ENCODE measurements at places on chromosomes 6 and 20.
A peak's percentile ranks its signal among the peaks of the same experiment; 100 is the strongest.

DNA sequence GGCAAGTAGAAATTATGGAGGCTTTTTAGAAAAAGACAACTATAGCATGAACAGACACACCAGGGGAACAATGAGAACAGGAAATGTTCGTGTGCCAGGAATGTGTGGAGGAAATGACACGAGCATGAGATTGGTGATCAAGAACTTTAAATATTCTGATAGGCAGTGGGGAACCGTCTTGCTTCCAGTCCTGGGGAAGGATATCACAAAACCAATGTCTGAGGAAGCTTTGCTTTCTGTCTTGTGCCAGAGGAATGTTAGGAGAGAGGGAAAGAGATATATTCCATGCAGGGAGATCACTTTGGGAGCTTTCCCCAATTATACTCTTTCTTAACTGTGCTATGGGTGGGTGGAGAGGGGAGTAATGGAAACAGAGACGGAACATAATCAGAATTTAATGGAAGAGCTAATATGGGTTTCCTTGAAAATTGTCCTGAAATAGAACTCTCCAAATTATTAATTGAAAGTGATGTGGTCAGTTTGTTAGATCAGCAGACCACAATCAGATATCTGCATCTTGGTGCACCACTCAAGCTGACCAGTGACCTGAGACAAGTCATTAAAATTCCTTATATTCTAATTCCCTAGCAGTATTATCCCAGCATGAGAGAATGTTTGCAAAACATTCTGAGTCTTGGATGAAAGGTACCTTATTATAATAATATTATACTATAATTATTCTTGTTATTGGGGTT is 178.2 kb downstream of the SOX4 start:
- DNase-seq: no peak

- no peak for DNase-seq
These were observed 258.8 kb downstream of the ARHGAP18 start for GRCh38 chr6:129451187-129451586.

DNA sequence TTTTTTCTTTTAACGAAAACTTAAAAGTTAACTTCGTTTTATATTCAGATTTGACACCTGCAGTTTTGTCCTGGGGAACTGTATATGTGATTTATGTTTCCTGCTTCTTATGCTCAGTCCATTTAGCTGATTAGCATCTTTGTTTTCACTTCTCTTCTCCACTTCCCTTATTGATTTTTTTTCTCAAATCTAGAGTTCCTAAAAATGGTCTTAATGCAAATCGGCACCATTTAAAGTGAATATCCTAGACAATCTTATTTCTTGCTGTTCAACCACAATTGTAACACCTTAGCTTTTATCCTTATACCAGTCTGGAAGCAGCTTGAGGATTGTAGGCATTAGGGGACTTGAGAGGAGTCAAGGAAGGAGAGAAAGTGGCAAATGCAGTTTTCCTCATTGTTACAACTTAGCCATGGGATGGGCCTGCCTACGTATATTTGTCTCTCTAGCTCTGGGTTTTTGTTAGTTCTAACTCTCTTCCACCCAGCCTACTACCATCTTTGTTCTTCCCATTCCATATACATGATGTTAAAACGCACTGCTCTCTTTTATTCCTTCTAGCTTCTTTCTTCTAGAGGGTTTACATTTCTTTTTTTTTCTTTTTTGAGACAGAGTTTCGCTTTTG is 8.5 kb downstream of the QRSL1 start:
- no peak for DNase-seq

GRCh38 chr6:140003217-140003616 is 628.8 kb upstream of the CITED2 start:
- DNase-seq: no peak

- no peak for DNase-seq
These were observed 30.1 kb upstream of the SCAF8 start for GRCh38 chr6:154703124-154703523.

GRCh38 chr6:11692451-11693376 is 85.9 kb downstream of the ADTRP start:
- DNase-seq: no peak

- no peak for DNase-seq
These were observed 117.4 kb downstream of the BTBD9 start for GRCh38 chr6:38522322-38522721.

DNA sequence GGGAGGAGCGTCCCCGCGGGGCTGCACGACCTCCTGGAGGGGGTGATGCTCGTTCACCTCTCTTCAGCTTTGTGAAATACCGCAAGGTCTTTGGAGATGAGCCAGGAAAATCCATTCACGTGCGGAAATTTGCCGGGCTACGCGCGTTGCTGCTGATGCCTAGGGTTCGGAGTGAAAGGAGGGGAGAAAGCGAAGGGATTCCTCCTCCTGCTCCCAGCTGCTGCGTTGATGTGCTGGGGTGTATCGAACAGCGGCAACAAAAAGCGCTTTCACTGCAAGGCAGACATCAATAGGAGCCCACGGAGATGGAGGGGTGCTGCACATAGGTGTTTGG is 391 bp upstream of the B3GAT2 start:
- no peak for DNase-seq

GRCh38 chr20:18624948-18625347 is 37.1 kb downstream of the DTD1 start:
- no peak for DNase-seq

GRCh38 chr20:56433880-56434255 is 21.8 kb downstream of the CASS4 start:
- peak; percentile 82 for DNase-seq

DNA sequence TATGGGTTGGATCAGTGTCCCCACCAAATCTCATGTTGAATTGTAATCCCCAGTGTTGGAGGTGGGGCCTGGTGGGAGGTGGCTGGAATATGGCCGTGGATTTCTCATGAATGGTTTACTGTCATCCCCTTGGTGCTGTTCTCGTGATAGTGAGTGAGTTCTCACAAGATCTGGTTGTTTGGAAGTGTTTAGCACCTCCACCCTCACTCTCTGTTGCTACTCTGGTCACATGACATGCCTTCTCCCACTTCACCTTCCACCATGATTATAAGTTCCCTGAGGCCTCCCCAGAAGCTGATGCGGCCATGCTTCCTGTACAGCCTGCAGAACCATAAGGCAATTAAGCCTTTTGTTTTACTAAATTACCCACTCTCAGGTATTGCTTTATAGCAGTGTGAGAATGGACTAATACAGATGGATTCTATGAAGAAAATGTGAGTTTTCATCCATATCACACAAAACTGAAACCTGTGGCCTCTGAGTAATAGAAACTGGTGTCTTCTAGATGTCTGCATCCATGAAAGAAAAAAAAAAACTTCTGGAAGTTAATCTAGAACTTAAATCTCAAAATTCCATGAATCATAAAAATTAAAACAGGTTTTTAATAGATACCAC is 39.3 kb downstream of the MBOAT1 start:
- no peak for DNase-seq

GRCh38 chr20:59939879-59940128 is 301 bp downstream of the PPP1R3D start:
- no peak for DNase-seq

- no peak for DNase-seq
These were observed 69.3 kb downstream of the FAM50B start for GRCh38 chr6:3918469-3918868.

GRCh38 chr6:25749837-25750236 is 4.7 kb upstream of the SLC17A4 start:
- no peak for DNase-seq

DNA sequence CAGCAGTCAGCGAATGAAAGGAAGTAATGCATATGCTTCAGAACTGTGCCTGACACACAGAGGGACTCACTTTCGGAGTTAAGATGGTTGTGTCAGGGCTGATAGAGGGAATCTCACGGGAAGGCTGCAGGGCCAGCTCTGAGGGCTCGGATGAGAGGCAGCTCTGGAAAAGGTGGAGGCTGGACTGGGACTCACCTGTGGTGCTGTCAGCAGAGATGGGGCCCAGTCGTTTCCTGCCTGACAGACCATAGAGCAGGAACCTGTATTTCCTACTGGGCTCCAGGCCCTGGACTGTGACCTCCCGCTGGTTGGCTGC is 9.3 kb downstream of the CYP21A2 start:
- no peak for DNase-seq

DNA sequence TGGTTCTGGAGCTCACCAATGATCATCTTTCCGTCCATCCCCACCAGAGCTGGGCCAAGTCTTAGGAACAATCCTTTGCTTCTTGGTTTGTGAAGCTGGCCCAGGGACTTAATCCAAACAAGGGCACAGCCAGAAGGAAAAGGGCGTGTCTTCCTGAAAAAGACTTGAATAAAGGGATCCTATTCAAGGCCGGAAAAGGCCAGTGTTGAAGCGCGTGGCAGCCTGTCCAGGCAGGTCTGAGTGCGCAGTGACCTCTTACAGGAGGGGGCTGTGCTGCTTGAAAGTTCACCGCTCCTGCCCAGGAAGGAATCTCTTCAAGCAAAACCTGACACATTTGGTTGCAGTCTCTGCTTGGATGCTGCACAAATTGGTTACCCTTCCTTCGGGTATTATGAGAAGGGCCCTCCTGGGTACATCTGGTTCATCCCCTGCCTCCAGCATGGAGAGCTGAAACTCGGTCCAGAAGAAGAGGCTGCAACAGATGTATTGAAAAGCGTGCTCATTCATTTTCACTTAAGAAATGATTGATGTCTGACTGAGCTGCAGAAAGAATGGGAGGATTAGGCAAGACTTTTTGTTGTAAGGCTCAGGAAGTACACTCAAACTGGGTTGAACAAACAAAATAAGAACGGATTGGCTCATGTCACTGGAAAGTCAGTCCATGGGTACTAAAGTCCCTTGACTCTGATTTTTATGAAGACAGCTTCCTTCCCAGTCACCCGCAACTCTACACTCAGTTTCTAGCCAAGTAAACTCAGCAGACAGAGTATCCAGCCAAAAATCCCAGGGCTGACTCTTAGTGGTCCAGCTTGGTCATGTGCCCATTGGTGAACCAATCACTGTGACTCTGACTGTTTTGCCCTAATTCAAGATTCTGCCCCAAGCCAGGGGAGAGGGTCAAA is 136.3 kb downstream of the TFAP2C start:
- no peak for DNase-seq

DNA sequence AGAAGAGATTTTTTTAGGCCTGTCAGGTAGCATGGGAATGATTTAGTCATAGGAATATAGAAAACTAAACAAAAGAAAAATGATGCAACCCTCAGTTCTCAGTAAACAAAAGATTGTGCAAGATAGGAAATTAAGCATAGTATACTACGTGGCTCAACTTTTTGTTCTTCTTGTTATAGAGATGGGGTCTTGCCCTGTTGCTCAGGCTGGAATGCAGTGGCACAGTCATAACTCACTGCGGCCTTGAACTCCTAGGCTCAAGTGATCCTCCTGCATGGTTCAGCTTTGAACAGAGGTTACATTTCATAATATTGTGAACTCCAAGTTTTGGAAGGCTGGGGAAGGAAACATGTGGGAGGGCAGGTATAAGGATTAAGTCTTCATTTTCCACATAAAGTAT is 28.5 kb downstream of the SLX4IP start:
- no peak for DNase-seq

GRCh38 chr6:42131531-42131930 is 10.9 kb downstream of the C6orf132 start:
- DNase-seq: no peak

DNA sequence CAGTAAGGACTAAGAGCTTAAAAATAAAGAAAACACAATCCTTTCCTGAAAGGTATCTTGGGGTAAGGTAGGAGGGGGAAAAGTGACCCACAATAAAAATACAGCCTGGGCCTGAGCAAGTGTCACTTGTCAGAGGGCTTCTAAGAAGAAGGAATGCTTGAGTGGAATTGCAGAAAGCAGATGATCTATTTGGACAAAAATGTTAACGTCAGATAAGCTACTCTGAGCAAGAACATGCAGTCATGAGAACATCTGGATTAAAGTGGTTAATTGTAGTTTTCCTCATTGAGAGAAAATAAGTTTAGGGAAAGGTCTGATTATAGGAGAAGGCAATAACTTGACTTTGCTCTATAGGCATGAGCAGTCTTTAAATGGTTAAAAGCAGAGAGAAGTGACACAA is 581.9 kb downstream of the HTR1B start:
- no peak for DNase-seq

- peak; percentile 36 for DNase-seq
These were observed 36.6 kb downstream of the MTRES1 start for GRCh38 chr6:107064579-107065065.

DNA sequence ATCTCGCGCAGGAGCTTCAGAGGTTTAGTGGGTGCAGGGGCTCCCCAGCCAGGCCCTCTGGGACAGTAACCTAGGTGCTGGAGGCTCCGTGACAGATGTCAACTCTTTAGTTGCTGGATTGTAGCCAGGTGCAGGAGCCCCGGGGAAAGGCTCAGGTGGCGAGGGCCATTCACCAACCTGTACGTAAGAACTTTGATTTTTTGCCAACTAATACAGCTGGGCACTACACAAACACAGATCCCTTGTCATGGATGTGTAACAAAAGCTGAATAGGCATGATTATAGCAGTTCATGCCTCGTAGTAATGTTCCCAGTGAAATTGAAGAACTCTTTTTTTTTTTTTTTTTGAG is 82.6 kb downstream of the CDC5L start:
- no peak for DNase-seq

- DNase-seq: no peak
These were observed 19.5 kb upstream of the SUMO4 start for GRCh38 chr6:149380523-149380922.

GRCh38 chr20:35743693-35744491 is 1.8 kb upstream of the RBM39 start:
- no peak for DNase-seq
